Right hindlimb (tissue), 1 donor: ENCODE measurements at places on chromosomes 3 and 15.

DNA sequence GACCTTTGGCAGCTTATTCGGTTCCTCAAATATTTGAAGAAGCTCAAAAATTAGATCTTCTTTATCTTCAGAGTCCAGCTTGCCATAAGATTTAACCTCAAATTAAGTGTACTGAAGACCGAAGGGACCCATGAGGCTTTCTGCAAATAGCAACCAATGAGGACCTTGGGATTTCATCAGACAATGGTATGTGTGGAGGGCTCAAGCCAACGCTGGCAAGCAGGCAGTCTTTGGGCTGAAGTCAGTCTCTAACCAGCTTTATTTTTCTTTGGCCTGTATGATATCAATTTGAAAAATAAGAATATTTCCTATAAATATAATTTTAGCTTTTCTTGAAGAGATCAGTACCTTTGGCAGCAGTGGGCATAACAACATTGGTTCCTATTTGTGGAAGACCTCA, 692.7 kb downstream of the MCTP2 start:
- no peak for DNase-seq

DNA sequence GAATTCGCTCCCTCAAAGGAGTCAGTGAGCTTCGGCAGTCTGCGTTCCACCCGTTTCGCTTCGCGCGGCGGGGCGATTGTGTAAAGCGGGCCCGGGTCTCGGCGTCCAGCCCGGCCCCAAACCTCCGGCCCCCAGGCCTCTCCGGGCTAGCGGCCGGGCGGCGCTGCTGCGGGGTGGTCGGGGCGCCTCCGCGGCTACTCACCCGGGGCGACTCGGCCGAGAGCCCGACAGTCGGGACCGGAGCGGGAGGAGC, 412 bp downstream of the CHDH start:
- DNase-seq = no peak

- DNase-seq = no peak
Observed at GRCh38 chr3:94978084-94978483, 915.2 kb downstream of the NSUN3 start.

GRCh38 chr15:56812961-56813360, 79.7 kb upstream of the ZNF280D start:
- DNase-seq = no peak

DNA sequence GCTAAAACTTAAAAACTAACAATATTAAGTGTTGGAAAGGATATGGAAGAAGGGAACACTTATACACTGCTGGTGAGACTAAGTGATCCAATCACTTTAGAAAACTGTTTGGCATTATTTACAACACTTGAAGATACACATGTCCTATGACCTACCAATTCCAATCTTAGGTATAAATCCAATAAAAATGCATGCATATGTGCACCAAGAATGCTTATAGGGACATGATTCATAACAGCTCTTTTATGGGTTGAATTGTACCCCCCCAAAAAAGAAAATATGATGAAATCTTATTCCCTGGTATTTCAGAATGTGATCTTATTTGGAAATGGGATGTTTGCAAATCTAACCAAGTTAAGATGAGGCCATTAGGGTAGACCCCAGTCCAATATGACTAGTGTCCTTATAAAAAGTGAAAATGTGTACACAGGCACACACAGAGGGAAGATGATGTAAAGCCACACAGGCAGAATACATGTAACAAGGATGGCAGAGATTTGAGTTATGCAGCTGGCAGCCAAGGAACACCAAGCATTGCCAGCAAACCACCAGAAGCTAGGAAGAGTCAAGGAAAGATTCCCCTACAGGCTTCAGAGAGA, 15.3 kb downstream of the CCR8 start:
- DNase-seq = no peak

DNA sequence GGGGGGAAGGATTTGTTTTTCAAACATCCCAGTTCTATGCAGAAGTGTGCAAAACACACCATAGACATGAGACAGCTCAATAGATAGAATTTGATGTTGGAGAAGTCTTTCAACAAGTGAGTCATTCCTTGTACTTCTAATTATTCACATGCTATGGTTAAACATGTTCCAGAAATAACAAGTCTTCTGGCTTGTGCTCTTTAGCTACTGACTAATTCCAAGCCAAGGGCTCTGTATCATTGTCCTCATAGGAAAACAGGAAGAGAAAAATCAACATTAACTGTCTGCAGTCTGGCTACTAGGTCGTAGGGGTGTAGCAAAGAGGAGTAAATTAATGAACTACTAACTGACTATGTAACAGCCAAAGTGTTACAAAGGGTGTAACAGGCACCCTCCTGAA, 25.8 kb downstream of the LDHAL6B start:
- DNase-seq = no peak

GRCh38 chr3:133293397-133294110, 106.3 kb upstream of the BFSP2 start:
- DNase-seq = no peak
